Left lobe of liver (tissue), 2 donors: ENCODE measurements at places on chromosomes 6 and 20.

DNA sequence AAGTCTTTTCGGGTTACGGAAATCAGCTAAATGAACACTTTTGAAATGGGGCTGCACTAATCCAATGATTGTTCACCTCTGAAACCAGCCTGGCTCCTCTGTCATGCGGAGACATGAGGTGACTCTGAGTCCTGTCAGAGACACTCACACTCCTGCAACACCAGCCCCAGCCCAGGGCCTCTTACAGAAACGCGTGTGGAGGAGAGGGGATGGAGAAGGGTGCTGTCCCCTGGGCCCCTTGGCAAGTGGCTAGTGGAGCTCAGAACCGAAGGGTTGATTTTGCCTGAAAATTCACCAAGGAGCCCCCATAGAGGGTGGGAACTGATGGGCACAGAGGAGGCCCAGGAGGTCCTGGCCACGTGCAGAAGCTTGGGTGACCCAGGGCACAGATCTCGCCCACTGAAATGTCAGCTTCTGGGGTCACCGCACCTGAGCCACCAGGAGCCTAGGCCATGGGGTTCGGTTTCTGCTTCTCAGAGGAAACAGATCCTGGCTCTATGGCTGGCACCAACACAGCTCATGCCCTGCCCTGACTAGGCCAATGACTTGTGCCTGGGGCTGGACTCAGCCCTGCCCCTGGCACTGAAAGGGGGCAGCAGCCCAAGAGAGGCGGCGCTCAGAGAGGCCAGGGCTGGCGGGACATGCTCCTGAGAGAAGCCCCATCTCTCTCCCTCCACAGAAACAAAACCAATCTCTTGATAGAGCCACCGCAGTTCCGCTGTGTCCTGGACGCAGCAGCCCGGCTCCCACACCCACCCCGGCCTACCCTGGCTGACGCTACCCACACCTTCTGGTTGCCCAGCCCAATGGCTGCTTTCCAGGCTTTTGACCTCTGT is 144.7 kb downstream of the ERMARD start:
- DNase-seq, result no peak

DNA sequence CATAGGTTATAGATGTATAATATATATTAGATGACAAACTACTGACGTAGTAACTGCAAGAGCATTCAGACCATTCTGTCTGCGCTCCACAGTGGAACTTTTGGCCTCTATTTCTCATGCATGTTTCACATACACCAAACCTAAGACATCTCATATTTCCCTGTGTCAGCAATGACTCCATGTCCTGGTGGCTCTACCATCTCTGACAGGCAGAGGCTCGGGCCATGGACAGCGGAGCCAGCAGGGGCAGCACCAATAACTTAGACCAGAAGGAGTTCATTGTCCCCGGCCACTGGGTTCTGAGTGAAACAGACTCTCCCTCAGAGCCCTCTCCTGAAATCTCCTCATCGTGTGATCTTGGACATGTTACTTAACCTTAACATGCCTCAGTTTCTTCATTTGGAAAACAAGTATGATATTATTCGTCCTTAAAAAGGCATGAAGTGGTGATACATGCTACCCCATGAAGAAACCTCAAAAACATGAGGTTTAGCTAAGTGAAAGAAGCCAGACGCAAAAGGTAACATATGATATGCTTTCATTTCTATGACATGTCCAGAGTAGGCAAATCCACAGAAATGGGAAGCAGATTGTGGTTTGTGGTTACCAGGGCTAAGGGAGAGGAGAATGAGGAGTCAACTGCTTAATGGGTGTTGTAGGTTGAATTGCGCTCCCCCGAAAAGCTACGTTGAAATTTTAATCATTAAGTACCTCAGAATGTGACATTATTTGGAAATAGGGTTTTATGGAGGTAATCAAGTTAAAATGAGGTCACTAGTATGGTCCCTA is 564.0 kb upstream of the JARID2 start:
- DNase-seq, result no peak

DNA sequence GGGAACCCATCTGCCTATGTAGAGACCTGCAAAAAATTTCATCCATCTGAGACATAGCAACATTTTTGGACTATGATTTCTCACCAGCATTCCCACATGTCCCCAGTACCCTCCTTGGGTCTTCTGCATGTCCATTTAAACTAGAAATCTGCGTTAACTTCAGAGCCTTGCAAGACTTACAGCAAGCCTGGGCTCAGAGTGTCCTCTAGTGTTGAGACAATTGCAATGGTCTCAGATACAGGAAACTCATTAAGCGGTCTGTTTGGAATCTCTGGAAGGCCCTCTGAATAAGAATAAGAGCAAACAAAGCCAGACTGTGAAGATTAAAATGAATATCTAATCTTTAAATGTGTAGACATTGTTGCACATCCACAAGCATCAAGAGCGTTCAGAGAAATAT is 20.5 kb upstream of the PI3 start:
- DNase-seq, result no peak

DNA sequence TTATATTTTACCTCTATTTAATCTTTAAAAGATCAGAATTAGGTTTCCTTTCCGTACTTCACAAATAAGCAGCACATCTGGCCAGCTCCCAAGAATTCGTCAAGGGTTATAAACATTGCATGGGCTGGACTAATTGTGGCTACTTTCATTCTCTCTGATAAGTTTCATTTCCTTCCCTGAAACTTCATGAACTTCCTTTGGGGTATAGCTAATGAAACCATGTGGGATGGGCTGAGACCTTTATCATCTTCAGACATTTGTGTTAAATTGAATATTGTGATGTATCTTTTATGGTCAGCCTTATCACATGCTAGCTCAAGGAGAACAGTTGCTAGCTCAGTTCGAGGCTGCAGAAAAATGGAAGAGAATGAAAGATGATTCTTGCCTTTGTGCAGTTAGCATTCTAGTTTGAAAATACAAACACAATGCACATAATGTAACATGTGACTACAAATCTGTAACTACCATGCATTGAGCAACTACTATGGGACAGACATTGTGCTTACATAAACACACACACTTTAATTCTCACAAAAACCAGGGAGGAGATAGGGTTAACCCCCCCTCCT is 1.7 kb upstream of the GMPR start:
- DNase-seq, result no peak

GRCh38 chr6:143504369-143504768 is 7.2 kb downstream of the FUCA2 start:
- DNase-seq, result no peak

DNA sequence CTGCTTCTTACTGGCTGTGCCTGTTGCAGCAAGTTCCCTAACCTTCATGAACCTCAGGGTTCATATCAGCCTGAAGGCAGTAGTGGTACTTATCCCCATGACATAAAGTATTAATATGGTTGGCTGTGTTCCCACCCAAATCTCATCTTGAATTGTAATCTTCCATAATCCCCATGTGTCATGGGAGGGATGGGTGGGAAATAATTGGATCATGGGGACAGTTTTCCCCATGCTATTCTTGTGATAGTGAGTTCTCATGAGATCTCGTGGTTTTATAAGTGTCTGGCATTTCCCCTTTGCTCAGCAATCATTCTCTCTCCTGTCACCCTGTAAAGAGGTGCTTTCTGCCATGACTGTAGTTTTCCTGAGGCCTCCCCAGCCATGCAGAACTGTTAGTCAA is 61.8 kb downstream of the FAM229B start:
- DNase-seq, result no peak

DNA sequence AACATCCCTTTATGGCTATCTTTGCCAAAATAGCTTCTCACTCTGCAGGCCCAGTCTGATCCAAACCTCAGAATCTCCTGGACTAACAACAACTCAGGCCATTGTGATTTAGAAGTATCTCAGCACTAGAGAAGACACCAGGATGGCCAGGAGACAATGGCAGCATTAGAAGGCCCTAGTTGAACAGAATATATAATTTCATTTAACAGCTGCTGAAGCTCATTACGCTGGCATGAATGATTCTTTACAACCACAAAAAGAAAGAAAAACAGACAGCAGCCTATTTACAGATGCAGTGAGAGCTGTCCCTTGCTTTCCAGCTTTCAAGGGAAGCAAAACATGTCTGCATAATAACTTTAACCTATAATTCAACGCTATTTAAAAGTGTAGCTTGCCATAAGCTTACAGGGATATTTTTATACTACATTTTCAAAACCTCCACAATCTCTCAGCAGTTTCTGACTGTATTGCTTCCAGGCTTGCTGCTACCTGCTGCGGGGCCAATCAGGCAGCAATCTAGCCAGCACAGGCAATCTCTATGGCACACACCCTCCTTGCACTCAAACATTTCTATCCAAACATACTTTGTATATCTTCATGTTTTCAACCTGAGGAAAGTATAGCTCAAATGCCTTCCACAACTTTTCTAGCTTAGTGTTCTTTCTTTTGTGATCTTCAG is 107.3 kb downstream of the OGFRL1 start:
- no peak for DNase-seq

DNA sequence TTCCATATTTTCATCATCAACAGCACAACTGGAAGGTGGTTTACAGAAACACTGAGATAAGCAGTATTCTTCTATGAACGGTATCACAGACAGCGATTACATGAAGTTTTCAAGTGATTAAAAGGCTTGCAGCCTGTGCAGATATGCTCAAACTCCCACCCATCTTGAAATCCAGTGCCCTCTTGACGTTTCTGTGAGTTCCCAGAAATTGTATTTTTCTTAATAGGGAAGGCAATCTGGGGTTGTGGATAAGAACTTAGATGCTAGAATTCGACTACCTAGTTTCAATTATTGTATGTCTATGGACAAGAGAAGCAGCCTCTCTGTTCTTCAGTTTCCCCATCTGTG is 290.3 kb downstream of the ZNF217 start:
- DNase-seq, result no peak

- DNase-seq, result no peak
Observed at GRCh38 chr6:90146024-90146423, 150.6 kb downstream of the BACH2 start.

DNA sequence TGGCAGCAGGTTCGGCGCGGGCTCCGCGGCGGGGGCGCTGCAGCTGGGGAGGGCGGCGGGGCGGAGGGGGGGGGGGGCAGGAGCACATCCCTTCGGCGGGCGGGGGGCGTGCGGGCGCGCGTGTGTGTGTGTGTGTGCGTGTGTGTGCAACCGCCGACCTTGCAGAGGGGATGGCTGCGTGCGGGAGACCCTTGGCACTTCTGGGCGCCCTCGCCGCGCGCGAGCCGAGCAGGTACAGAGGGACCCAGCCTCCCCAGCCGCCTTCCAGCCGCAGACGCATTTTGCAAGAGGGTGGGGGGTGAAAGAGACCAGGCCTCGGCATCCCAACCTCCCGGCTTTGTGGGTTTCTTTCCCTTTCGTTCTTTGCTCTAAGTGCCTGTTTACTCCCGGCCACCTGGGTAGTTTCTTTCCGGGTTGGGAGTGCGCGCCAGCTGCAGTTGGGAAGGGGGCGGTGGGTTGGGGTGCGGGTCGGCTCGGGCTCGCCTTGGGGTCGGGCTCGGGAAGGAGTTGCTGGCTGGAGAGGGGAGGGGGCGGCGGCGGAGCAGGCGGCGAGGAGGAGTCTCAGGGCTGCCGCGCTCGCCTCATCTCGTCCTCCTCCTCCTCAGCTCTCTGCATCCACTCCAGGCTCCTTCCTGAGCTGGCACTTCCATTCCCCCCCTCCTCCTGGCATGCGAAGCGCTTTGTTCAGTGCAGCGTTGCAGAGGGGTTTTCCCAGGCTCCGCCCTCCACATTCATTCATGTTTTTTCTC is 620 bp downstream of the HIVEP1 start:
- peak; percentile 64 for DNase-seq

GRCh38 chr20:54606380-54606779 is 131.0 kb downstream of the DOK5 start:
- DNase-seq, result no peak

GRCh38 chr20:46246559-46246958 is 61.7 kb downstream of the CDH22 start:
- no peak for DNase-seq

DNA sequence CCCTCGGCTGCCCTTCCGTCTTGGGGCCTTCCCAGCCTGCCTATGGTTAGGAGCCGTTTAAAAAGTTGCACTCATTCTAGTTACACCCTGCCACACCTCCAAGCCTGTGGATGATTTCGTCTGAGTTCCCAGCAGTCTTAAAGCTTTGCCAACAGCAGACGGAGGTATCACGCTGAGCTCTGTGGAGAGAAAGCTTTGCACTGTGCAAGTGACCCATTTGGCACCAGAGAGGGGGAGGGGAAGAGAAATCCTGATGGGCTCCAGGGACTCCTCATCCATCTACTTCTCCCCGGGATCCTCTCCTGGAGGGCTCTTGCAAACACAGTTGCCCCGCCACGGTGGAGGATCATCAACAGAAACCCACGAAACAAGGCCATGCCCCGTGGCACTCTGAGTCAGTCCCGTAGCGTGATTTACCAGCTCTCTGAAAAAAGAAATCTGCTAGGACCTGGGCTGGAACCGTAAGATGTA is 98.8 kb upstream of the CITED2 start:
- DNase-seq, result peak; percentile 69

GRCh38 chr6:35096129-35096862 is 44.8 kb downstream of the TCP11 start:
- DNase-seq, result no peak

DNA sequence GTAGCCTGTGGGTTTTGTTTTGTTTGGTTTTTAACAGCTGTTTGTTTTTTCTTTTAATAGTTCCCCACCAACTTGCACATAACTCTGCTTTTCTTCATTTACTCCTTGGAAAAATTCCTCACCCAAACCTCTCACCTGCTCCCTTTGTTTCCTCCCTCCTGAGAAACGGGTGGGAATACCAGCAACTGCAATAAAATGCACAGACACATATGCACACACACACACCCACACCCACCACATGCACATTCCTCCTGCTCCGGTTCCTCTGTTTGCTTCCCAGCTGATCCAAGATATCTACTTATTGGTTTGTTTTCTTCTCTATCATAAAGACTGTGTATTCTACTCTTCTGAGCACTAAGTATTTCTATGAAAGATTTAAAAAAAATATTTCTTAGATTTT is 161.1 kb upstream of the EPHA7 start:
- no peak for DNase-seq

DNA sequence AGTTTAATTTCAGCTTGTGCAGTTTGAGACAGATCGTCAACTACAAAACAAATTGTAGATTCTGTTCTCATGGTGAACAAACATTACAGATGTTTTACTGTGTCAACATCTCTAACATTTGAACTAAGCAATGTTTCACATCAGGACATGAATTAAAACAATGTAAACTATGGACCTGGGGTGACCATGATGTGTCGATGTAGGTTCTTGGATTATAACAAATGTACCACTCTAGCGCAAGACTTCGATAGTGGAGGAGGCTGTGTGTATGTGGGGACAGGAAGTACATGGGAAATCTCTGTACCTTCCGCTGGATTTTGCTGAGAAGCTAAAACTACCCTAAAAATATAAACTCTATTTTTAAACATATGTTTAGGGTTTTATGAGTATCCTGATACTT is 17.1 kb downstream of the HIVEP2 start:
- DNase-seq, result no peak

GRCh38 chr20:39105551-39105950 is 143.4 kb downstream of the DHX35 start:
- no peak for DNase-seq

DNA sequence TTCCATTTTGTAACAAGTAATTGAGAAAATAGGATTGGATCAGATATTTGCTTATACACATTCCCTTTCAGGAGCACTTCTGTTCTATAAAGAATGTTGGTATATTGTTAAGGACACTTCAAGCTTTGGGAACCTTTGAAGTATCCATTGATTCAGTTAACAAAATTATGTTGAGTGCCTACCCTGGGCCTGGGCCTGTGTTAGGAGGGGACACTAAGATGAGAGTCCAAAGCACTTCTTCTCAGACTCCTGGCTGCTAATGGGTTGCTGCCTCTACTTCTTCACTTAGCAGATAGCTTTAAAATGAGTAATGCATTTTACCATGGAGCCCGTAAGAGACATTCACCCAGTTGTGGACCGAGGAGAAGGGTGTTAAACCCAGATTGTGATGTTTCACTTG is 40.3 kb downstream of the PTPN1 start:
- no peak for DNase-seq
